HepG2 (cell line): ENCODE measurements at places on chromosomes 11 and 22. TPM values are rescaled to one million over a fixed set of nuclear protein-coding genes. Genes with fewer than 3 reads are reported as not detected.

The LIN7C gene
- total RNA-seq: 37.2 and 65.8 TPM in 2 replicates

The ZNF195 gene
- total RNA-seq: 31.4 and 38.0 TPM in 2 replicates

The PHF21B gene
- not detected in 2 replicates for total RNA-seq

The CLP1 gene
- 24.8 and 41.9 TPM in 2 replicates for total RNA-seq

The CRYBA4 gene
- not detected in 2 replicates for total RNA-seq

The UBQLN3 gene
- total RNA-seq: not detected in 2 replicates

The GAL3ST1 gene
- total RNA-seq: 1.8 and 4.4 TPM in 2 replicates

- H3K27me3 ChIP-seq: no peaks in the 10 kb centered on the region
- H3K4me1 ChIP-seq: peaks cover 31% of the 10 kb centered on the region
- H3K27ac ChIP-seq: no peak overlapping the region
- DNase-seq: no peak
- no peaks in the 10 kb centered on the region for H3K36me3 ChIP-seq
- H3K4me3 ChIP-seq: no peak overlapping the region
These were observed 34.9 kb downstream of the UBASH3B start for GRCh38 chr11:122690384-122690783.

DNA sequence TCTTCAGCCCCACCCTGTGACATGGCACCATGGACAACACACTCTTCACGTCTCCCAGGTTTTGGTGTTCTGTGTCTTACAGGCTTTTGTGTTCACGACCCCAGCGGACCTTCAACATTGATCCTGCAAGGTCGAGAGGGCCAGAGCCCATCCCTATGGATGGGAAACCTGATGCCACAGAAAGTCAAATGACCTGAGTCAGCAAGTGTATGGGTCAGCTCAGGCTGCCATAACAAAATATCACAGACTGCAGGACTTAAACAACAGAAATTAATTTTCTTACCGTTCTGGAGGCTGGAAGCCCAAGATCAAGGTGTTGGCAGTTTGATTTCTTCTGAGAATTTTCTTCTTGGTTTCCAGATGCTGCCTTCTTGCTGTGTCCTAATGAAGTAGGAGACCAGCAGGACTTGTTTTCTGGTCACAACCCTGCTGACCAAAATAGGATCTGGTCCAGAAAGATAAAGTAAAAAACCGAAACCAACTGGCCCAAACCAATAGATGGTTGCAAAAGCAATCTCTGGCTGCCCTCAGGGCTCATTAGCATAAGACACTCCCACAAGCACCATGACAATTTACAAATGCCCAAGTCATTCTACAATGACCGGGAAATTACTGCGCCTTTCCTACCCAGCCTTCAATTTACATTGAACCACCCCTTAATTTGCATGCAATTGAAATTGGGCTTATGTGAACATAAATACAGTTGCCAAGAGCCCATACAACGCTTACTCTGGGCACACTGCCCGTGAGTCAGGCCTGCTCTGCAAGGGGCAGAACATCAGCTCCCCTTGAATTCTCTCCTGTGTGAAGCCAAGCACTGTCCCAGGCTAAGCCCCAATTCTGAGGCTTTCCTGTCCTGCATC lies 113.9 kb downstream of the RPS6KA4 start:
- H3K27ac ChIP-seq: no peak overlapping the region
- H3K4me3 ChIP-seq: no peak overlapping the region
- peaks cover 43% of the 10 kb centered on the region for H3K27me3 ChIP-seq
- no peaks in the 10 kb centered on the region for H3K4me1 ChIP-seq
- H3K36me3 ChIP-seq: no peaks in the 10 kb centered on the region

DNA sequence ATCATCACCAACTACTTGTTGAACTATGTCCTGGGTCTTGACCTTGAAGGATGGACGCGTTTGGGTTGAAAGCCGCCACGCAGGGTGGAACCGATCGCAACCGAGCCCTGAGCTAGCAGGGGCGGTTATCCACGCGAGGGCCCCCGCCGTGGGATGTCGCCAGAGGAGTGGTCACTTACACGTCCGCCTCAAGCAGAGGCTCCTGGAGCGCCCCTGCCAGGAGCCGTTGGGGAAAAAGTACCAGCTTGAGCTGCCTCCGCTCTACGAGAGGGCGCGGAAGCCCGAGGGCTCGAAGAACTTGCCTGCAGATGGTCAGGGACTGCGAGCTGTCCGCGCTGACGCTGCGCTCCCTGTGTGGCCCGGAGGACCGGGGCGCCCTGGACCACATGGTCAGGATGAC lies 100.7 kb upstream of the OR4C13 start:
- no peak for DNase-seq
- no peaks in the 10 kb centered on the region for H3K36me3 ChIP-seq
- no peak overlapping the region for H3K27ac ChIP-seq
- H3K4me1 ChIP-seq: no peaks in the 10 kb centered on the region
- H3K4me3 ChIP-seq: no peak overlapping the region

- H3K4me3 ChIP-seq: no peak overlapping the region
- H3K4me1 ChIP-seq: peaks cover 99% of the 10 kb centered on the region
- H3K27me3 ChIP-seq: no peaks in the 10 kb centered on the region
These were observed 12.1 kb upstream of the FCHSD2 start for GRCh38 chr11:73154178-73154577.

DNA sequence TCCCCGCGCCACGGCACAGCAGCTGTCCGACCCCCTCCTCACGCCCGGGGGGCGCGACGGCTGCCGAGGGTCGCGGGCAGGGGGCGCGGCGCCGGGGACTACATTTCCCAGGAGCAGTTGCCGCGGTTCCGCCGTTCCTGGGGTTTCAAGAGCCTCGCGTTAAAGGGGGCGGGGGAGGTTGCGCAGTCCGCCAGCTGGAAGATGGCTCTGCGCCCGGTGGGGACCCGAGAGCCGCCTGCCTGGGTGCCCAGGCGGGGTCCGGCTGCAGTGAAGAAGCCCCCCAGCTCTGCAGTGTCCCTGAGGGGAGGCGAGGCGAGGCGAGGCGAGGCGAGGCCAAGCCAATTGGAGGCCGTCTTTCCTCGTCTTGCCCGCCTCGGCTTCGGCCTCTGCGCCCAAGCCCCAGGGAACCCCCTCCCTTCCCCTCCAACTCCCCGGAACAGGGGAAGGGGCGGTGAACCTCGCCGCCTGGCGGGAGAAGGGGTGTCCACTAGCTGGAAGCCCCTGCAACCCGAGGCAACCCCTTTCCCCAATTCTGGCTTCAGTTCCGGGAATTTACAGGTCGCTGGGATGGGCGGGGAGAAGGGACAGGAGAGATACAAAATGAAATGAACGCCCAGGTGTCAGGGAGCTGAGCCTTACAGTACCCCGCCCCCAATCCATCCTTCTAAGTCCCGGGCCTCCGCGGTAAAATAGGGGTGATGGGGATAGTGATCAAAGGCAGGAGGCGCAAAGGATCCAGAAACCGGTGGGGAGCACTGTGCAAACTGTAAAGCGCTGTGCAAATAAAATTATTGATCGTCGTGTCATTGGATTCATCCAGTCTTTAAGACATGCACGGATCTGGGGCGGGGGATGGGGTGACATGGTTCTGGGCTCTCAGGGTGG lies 5.2 kb upstream of the GCAT start:
- no peaks in the 10 kb centered on the region for H3K36me3 ChIP-seq
- peak; percentile 54 for DNase-seq
- peak overlapping the region; percentile 93 for H3K4me3 ChIP-seq
- peaks cover 25% of the 10 kb centered on the region for H3K4me1 ChIP-seq
- H3K27ac ChIP-seq: peak overlapping the region; percentile 77

DNA sequence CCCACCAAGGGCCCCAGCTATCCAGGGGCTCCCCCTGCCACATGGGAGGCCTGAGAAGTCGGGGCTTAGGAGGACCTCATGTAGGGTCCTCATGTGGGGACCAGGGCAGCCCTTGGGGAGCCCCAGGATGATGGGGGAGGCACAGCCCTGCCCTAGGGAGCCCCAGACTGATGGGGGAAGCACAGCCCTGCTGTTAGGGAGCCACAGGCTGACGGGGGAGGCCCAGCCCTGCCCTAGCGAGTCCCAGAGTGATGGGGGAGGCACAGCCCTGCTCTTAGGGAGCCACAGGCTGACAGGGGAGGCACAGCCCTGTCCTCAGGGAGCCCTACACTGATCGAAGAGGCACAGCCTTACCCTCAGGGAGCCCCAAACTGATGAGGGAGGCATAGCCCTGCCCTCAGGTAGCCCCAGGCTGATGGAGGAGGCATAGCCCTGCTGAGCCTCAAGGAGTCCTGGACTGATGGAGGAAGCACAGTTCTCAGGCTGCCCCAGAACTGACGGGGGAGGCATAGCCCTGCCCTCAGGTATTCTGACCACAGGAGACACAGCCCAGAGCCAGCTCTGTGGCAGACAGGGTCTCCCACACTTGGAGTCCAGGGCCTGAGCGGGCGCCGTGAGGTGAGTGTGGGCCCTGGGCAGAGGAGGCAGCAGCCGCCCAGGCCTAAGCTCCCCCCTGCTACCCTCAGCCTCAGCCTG lies 10.8 kb downstream of the PRR33 start:
- peaks cover 32% of the 10 kb centered on the region for H3K4me1 ChIP-seq
- no peaks in the 10 kb centered on the region for H3K36me3 ChIP-seq
- peaks cover 55% of the 10 kb centered on the region; the same call in 2 of the 3 replicates for H3K27me3 ChIP-seq
- H3K4me3 ChIP-seq: no peak overlapping the region

- no peak overlapping the region for H3K4me3 ChIP-seq
- no peaks in the 10 kb centered on the region for H3K36me3 ChIP-seq
- no peaks in the 10 kb centered on the region for H3K4me1 ChIP-seq
These were observed 13.9 kb downstream of the SLC35E4 start for GRCh38 chr22:30649430-30650007.

DNA sequence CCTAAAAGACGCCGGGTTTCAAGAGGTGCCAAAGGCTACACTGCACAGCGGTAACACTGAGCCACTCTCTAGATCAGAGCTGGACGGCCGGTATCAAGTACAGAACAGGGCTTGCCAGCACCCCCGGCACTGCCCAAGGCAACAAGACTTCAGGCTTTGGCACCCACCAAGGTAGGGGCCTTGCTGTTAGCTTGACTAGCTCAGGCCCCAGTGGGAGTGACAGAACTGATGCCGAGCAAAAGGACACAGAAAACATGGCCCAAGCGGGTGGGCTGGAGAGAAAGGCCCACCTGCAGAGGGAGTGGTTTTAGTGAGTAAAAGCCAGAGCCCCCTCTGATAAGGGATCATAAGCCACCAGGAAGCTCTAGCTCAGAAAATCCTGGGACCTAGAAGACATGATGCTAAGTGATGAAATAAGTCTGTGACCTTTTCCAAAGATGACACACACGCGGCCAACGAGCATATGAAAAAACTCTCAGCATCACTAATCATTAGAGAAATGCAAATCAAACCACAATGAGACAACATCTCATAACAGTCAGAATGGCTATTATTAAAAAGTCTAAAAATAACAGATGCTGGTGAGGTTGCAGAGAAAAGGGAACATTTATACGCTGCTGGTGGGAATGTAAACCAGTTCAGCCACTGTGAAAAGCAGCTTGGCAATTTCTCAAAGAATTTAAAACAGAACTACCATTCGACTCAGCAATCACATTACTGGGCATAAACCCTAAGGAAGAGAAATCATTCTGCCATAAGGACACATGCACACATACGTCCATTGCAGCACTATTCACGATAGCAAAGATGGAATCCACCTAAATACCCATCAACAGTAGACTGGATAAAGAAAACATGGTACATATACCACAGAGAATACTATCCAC lies 12.9 kb downstream of the EHD1 start:
- peaks cover 52% of the 10 kb centered on the region for H3K4me1 ChIP-seq
- no peaks in the 10 kb centered on the region for H3K36me3 ChIP-seq
- H3K27ac ChIP-seq: no peak overlapping the region

DNA sequence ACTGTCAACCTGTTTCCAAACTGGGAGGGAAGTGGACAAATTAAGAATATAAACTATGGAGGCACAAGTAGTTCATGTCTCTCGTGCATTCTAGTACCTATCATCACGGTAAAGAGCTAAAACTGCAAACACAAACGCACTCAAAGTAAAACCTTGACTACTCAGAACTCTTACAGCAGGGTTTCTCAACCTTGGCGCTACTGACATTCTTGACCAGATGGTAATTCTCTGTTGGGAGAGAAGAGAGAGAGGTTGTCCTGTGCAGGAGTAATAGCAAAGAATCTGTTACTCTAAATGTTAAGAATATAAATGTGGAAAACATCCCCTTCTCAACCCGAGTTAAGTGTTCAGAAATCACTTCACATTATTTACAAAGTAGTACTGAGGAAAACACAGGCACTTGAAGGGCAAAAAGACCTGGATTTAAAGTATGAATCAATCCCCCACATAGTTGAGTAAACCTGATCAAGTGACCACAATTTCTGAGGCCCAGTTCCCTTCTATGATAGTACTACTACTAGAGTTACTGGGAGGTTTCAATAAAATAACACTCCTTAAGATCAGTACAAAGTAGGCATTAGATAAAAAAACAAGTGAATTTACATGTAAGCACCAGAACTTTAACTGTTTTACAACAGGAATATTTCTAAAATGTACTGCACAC lies 73.1 kb upstream of the ARHGAP32 start:
- no peak overlapping the region for H3K27ac ChIP-seq
- no peak overlapping the region for H3K4me3 ChIP-seq
- no peaks in the 10 kb centered on the region for H3K27me3 ChIP-seq
- peaks cover 47% of the 10 kb centered on the region for H3K4me1 ChIP-seq
- DNase-seq: no peak

DNA sequence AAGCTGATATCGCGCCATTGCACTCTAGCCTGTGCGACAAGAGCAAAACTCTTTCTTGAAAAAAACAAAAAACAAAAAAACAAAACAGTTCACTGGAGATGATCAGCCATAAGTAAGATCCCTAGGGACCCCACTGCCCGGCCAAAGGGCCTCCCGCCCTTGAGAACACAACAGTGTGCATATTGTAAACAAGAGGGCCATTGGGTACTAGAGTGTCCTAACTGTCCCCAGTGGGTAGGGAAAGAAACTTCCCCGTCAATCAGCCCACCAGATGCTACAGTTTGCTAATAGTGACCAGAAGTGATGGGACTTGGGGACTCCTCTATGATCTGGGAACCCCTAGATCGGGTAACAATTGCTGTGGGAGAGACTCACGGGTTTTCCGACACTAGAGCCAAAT lies 3.7 kb upstream of the ACY3 start:
- H3K36me3 ChIP-seq: no peaks in the 10 kb centered on the region
- no peaks in the 10 kb centered on the region for H3K27me3 ChIP-seq
- no peak for DNase-seq
- no peak overlapping the region for H3K27ac ChIP-seq
- H3K4me3 ChIP-seq: no peak overlapping the region
- peaks cover 45% of the 10 kb centered on the region for H3K4me1 ChIP-seq

DNA sequence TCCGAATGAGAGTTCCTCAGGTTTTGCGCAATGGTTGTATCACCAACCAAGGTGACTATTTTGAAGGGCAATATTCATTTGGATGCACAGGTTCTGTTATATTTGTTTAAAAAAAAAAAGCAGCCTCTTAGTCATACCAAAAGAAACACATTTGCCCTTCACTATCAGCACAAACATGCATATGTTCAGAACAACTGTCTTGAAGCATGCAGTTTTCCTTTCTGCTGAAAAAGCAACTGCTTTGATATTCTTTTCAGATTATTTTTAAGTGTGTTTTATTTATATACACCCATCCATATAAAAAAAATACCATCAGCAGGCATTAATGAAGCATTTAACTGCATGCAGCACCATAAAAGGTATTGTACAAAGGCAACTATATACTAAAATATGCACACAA lies 67.8 kb downstream of the RBFOX2 start:
- H3K36me3 ChIP-seq: no peaks in the 10 kb centered on the region
- H3K27me3 ChIP-seq: no peaks in the 10 kb centered on the region
- peaks cover 6% of the 10 kb centered on the region; the same call in 1 of the 2 replicates for H3K4me1 ChIP-seq
- H3K4me3 ChIP-seq: no peak overlapping the region
